ENCODE measurements at places on chromosomes 7 and 10.

- DNase-seq: no peak
These were observed 492.9 kb downstream of the PTPRN2 start for GRCh38 chr7:158094671-158095226.

DNA sequence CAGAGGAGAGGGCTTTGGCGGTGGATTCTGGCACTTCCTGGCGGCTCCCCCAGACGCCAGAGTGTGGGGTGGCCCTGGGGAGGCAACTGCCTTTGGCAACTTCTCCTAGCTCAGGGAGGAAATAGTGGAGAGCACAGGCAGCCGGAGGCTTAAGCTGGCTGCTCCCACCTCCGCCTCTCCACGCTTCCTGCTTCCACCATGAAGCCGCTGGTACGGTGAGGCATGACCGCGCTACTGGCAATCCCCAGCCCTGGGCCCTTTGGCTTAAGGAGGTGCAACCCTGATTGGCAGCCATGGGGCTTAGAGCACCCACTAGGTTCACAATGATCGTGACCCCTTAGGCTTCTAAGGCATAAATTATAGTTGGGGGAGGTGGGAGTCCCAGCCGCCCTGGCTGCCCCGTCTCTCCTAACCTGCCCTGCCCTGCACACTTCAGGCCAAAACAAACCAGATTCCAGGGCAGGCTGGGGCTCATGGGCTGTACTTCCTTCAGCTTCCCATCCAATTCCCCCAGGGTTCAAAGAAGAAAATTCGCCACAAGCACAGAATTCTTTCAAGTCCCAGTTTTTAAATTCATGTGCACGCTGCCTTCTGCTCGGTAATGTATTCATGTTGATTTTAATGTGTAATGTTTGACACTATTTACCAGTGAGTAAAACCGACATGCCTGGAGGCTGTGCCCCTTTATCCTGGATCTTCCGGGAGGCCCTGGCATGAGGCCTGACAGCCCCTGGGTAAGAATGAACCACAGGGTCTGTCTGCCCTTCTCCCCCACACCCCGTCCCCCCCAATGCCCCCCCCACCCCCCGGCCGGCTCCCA is 90.7 kb upstream of the LRRC4 start:
- no peak for DNase-seq

GRCh38 chr10:52652431-52653262 is 119.9 kb downstream of the MBL2 start:
- DNase-seq: peak; percentile 58

- DNase-seq: no peak
These were observed 159.7 kb downstream of the GNAI1 start for GRCh38 chr7:80294346-80294745.

DNA sequence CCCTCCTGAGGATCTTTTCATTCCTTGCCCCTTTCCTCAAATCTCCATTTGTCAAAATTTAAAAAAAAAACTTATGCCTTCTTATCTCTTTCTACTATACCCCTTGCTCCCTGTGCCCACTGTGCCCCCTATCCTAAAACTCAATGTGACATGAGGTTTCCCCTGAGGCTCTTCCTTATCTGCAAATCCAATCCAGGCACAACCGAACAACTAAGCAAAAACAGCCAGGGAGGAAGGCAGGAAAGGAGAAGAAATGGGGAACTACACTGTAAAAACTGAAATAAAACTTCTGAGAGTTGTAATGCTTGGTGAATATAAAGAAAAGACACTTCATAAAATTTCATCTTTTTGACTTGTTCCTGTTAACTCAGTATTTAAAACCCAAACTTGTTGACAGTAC is 54.2 kb downstream of the CRPPA start:
- DNase-seq: no peak

DNA sequence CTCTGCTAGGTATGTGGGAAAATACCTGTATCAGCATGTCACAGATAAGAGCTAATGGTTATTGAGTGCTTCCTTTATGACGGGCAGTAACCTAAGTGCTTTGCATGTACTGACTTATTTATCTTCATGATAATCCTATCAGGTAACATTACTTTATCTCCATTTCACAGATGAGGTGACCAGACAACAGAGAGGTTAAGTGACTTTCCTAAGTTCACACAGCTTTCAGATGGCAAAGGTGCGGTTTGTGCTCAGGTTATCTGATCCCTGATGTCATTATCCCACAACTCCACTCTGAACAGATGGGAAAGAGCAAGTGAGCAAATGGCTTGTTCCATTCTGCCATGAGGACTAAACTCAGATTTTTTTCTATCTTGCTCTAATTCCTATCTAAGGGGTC is 217.0 kb upstream of the PODXL start:
- no peak for DNase-seq

GRCh38 chr10:132222726-132223125 is 36.0 kb downstream of the DPYSL4 start:
- no peak for DNase-seq

DNA sequence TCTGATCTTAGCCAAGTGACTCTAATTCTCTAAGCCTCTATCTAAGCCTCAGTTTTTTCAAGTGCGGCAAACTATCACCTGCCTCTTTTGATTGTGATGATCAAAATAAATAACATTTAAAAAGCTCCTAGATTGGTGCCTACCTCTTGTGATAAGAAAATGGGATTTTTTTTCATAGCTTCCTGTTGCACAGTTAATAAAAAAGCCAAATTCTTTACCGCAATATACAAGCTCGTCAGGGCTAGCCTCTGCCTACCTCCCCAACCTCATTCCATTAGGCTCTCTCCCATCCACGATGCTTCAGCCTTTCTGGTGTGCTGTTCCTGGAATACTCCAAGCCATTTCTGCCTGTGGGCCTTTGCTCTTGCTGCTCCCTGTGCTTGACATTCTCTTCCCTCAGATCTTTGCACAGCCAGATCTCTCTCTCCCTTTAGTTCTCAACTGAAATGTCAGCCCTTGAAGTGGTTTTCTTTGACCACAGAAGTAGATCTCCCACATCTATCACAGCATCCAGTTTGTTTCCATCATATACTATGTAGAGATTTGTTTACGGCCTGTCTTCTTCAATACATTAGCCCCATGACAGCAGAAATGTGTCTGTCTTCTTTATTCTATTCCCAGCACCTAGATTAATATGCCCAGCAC is 48.8 kb downstream of the SFR1 start:
- no peak for DNase-seq

DNA sequence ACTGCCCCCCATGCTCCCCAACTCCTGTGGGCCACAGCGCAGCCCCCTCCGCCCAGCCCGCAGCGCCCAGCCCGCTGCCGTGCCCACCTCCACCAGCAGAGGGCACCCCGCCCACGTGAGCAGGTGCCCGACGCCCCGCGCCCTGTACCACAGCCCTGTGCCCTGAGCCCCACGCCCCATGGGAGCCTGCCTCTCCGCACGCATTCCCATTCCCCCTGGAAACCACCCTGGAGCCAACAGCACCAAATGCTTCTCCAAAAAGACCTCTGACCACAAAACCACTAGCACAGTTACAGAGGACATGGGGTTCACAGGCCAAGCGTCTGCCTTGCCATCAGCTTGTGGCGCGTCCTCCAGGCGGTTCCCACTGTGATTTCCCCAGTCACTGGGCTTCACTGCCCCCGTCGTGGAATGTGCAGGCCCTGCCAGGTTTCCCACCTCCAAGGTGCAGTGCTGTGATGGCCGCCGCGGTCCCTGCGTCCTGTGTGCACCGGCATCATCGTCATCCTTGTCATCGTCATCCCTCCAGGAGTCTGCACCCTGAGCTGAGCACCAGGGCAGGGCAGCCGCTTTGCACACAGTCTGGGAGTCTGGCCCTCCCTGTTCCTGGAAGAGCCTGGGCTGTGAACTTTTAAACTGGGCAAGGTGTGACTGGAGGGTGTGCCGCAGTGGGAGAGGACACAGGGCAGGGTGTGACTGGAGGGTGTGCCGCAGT is 61.7 kb downstream of the PWWP2B start:
- peak; percentile 78 for DNase-seq

DNA sequence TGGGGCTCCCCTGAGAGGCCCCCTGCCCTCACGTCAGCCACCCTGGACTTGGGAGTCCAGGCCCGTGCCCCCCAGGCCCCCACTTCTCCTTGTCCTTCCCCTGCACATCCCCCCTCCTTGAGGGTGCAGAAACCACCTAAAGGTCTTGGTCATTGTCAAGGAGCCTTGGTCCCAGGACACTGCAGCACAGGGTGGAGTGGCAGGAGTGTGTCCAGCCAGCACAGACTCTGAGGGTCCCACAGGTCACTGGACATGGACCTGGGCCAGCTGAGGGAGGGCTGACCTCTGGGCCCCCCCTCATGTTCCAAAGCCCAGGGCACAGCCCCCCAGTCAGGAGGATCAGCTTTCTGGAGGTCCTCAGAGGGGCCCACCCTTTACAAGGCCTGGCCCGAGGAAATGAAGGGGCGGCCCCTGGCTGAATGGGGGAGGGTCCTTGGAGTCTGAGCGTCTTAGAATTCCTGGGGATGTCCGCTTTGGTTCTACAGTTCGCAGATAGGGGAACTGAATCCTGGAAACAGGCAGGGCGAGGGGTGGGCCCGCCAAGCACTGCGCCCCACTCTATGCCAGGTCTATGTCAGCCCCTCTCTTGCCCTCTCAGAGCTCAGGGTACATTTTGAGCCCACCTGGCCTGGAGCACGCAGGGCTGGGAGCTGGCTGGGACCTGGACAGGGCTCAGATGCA is 54.0 kb downstream of the PWWP2B start:
- DNase-seq: no peak

- DNase-seq: peak; percentile 24
These were observed 79.6 kb upstream of the MTPN start for GRCh38 chr7:136056651-136057231.

DNA sequence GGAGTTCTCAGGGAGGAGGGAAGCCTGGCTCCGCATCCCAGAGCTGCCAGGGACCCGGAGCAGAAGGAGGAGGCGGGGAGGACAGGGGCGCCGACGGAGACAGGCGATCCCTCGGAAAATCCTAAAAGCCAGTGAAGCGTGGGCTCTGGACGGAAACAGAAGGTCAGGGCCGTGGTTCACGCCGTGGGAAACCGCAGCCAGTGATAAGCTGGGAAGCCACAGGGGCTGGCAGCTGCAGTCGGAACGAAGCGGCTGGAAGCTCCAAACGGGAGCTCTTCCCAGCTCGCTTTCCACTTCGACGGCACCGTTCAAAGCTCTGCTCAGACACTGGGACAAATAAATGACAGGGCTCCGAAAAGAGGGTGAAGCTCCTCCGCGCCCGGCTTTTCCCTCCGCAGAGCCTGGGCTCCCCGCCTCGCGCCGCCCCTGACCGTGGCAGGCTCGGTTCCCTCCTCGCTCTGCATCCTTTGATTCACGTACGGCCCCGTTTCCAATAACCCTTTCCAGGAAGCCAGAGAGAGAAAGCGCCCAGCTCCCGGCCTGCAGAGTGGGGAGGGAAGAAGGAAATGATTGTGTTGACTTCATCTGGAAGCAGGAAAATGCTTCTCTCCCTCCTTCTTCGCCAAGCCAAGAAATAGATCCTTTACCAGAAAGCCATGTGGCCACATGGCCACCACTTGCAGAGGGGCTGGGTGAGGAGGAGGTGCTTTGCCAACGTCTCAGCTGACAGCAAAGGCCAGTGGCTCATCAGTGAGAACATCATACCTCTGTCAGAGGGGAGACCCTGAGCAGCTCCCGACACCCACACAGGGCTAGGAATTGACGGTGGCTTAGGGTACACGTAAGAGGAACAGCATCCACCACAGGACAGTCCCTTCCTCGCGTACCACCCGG is 57.4 kb downstream of the ADRB1 start:
- peak; percentile 84 for DNase-seq

GRCh38 chr7:154699417-154699816 is 303.5 kb downstream of the PAXIP1 start:
- no peak for DNase-seq

DNA sequence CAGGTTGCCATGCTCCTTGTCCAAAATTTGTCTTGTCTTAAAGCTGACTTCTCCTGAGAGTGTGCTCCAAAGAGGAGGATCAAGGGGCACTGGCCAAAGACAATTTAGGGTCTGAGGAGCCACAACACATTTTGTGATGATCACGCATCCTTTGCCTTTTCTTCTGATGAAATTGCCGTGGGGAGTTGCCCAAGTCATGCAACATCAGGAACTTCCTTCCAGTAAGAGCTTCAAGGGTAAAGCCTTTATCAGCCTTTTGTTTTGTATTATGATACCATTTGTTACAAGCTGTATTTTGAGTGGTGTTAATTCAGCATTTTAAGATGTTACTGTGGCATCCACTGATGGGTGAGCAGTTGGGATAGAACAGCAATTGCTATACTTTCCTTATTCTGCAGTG is 131.2 kb upstream of the MKI67 start:
- no peak for DNase-seq

- no peak for DNase-seq
These were observed 77.4 kb upstream of the RET start for GRCh38 chr10:42999385-43000020.

DNA sequence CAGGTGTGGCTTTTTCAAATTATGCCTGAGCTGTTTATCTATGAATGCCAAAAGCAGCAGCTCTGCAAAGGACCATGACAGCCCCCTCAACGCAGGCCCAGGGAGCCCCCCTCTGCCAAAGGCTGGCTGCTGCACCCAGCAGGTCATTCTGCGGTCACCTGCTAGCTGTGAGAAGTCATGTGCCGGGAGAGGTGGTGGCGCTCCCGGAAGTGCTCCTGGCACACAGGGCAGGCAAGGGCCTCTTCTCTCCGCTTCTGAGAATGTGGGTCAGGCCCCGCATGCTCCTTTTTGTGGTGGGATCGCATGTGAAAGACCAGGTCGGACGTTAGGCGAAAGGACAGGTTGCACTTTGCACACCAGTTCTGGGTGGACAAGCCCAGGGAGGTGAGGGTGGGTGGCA is 16.4 kb downstream of the ZNF488 start:
- no peak for DNase-seq

DNA sequence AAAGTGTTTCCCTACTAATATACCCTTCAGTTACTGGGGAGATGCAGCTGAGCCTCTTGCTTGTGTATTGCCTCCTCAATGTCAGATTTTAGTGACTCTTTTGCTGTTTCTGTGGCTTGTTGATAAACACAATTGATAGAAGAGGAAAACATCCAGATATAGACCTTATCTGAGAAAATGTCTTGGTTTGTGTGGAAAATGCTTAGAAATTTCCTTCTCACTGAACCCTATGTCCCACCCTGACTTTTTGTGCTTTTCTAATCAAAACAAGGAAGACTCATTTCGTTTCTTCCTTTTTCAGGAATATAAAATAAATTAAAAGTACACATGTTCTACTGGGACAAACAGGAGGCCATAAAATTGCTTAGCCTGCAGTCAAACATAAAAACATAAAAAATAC is 257.5 kb downstream of the PHF14 start:
- no peak for DNase-seq
